Left kidney (tissue), 8 donors: ENCODE measurements at places on chromosomes 6 and 20. TPM values are rescaled to one million over a fixed set of nuclear protein-coding genes. Genes with fewer than 3 reads are reported as not detected.

DNA sequence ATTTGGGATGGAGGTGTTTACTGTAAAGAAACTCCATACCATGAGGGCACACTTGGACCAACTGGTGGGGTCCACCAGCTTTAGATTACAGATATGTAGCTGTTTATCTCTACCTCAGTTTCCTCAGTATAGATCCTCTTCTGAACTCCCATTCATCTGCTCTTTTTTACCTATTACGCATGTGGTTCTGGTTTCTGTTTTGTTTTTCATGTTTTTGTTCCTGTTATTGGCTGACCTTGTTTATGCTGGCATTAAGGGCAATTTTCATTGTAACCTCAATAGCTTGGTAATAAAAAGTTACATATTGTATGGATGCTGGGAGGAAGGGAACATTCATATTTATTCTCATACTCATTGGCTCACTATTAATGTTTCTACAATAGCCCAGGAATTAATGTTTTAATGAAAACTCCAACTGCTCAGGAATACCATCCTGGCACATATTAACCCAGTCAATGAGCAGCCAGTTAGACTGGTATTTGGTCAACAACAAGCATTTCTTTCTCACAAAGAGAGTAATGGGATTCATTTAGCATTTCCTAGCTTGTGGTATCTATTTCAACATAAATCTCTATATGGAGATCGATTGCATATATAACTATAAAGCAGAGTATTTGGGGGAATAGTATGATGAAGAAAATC is 83.8 kb upstream of the FAM184A start:
- DNase-seq = no peak

- no peak for DNase-seq
Measured at GRCh38 chr6:152221806-152222628, 414.5 kb downstream of the ESR1 start.

GRCh38 chr6:144248003-144248402 is 37.1 kb upstream of the UTRN start:
- no peak for DNase-seq

- no peak for DNase-seq
Measured at GRCh38 chr20:57810511-57811373, 100.9 kb upstream of the PMEPA1 start.

GRCh38 chr6:91720324-91720723 is 1133.5 kb upstream of the MAP3K7 start:
- no peak for DNase-seq

GRCh38 chr20:6044115-6044514 is 9.7 kb downstream of the LRRN4 start:
- DNase-seq = no peak

Gene EIF6
- polyA plus RNA-seq = 126 TPM

Gene GPLD1
- polyA plus RNA-seq = 5.3 TPM

DNA sequence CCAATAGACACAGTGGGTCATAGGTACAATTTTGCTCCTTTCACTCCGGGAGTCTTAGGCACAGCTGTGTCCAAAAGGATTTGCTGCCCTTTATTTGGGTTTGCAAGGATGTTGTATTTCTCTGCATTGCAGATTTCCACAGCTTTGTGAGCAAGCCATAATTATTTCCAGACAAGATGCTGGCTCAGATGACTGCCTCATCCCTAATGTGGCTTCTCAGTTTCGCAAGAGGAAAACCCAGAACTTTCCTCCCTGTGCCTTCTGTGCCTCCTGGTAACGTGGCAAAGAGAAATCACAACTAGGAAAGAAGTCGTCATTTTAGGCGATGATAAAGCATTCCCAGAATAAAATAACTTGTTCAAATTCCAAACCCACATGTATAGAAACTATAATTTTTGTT is 33.7 kb downstream of the FAM50B start:
- DNase-seq = no peak

Gene PAK1IP1
- polyA plus RNA-seq = 22.9 TPM

GRCh38 chr6:144613859-144614258 is 328.7 kb downstream of the UTRN start:
- no peak for DNase-seq

DNA sequence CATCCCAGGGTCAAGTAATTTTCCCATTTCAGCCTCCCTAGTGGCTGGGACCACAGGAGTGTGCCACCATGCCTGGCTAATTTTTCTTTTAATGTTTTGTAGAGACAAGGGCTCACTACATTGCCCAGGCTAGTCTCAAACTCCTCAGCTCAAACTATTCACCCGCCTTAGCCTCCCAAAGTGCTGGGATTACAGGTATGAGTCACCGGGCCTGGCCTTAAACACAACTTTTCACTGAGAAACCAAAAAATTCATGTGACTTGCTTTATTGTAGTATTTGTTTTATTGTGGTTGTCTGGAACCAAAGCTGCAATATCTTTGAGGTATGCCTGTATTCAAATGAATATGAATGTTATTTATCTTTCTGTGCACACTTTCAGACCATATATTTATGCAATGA is 72.2 kb downstream of the RWDD2A start:
- no peak for DNase-seq

Gene GABRR1
- polyA plus RNA-seq = 1.2 TPM

GRCh38 chr6:149209871-149210775 is 107.4 kb upstream of the TAB2 start:
- DNase-seq = no peak

DNA sequence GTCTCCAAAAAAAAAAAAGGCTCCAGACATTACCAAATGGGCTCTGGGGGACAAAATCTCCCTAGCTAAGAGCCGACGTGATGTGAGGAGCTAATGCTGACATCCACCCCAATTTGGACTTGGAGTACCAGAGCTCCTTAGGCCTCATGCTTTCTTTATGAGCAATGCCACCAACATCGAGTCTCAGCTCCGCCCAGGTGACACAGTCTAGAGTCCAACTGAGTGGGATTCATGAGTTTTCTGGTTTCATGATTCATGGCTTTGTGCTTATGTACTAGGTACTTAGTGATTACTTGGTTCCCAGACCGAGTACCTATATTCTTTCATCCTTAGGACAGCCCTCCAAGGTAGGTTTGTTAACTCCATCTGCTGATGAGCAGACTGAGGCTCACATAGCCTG is 4.4 kb downstream of the ANKRD60 start:
- DNase-seq = no peak

GRCh38 chr20:15703171-15703911 is 869.9 kb downstream of the KIF16B start:
- DNase-seq = no peak

DNA sequence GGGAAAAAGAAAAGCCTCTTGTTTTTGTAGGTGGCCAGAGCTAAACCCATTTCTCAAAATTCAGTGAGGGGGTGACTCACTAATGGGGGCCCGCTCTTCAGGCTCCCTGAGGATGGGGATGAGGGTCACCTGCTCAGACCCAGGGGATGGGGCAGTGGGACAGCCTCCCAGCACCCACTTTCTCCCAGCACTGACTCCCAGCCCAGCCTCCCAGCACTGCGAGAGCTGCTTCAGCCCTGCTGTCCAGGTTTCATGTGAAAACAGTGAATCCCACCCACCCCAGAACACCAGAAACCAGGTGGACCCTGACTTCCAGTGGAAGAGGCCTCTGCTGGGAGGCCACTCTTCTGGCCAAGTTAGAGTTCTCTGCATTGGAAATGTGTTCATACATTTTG is 362.6 kb downstream of the CDH4 start:
- no peak for DNase-seq

Gene DYNLT2
- polyA plus RNA-seq = 8.5 TPM

Gene CCNC
- polyA plus RNA-seq = 103 TPM

GRCh38 chr6:152136449-152136825 is 329.0 kb downstream of the ESR1 start:
- no peak for DNase-seq

GRCh38 chr6:162116902-162117525 is 610.6 kb downstream of the PRKN start:
- no peak for DNase-seq

DNA sequence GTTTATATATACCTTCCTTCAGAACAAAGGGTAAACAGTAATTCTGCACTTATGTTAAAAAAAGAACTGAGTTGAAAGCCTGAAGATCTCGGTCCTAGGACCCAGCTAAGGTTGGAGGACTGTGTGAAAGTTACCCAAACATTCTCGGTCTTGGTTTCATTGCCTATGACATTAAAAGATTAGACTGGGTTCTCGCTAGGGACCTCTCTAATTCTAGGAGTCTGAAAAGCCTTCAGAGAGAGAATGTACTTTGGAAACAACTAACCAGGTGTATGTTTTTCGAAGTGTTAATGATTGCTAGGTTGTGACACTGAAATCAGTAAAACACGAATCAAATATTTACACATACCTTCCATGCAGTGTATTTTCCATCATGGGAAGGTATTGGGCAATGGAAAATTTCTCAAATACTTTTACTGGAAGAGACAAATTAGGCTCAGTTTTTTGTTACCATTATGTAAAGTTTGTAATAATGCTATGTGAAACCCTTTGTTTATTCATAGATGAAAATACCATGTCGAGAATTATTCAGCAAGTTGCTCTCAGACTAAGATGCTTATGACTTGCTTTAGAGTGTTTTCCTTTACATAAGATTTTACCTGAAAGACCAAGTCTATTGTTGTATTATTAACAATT is 113.7 kb upstream of the LOC128125822 start:
- no peak for DNase-seq

GRCh38 chr6:14754751-14755513 is 490.9 kb upstream of the JARID2 start:
- no peak for DNase-seq

- no peak for DNase-seq
Measured at GRCh38 chr6:31170600-31170881, at the start of gene POU5F1. TSS of gene POU5F1 (minus strand) at chr6:31170682. CDS start at chr6:31170620, 62 bp downstream.

Gene TFAP2C
- 1.1 TPM for polyA plus RNA-seq

- no peak for DNase-seq
Measured at GRCh38 chr20:57508381-57508780, 16.6 kb downstream of the CTCFL start.

Gene CCR6
- 0.20 TPM for polyA plus RNA-seq

DNA sequence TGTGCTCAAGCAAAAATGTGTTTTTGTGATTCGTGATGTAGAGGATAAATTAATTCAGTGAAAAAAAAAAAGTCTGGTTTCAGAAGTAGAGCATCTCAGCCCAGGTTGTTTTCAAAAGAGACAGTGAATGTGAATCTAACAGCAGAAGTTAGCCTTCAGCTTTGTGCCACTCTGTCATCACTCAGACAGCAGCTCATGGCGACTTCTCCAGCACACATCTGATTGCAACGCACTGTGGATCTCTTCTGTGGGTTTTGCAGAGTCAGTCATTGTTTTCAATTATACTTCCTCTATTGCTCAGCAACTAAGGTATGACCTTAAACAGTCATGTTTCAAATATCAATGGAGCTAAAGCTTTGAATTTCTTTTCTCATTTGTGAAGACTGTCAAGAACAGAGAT is 335.5 kb upstream of the POU3F2 start:
- DNase-seq = no peak

DNA sequence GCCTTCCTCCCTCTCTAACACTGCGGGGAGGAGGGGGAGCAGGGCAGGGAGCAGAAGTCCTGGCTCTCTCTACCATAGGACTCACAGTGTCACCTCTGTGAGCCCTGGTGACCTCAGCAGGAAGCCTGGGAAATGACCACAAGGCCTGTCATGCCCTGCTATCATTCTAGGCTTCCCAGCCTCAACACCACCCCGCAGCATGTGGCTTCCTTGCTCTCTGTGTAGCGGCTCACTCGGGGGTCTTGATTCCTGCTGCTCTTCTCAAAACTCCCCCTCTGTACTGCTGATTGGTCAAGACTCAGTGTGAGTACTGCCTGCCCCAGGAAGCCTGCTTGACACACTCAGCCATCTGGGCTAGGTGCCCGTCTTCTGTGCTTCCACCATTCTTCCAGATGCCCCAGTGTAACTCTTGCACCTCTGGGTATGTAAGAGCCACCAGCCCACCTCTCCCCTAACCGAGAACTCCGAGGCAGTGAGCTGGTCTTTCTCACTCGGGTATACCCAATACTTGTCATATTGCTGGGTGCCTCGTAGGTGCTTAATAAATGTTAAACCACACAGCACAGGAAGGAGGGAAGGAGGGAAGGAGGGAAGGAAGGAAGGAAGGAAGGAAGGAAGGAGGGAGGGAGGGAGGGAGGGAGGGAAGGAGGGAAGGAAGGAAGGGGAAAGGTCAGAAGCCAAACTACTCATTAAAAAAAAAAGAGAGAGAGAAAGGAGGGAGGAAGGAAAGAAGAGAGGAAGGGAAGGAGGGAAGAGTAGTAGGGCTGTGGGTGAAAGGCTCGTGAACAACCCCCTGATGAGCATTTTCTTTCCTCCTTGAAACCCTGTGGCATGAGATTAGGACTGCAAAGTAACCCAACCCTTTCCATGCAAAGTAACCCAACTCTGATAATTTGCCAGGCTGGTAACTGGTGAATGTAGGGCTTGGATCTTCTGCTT is 5.0 kb downstream of the MDFI start:
- no peak for DNase-seq

DNA sequence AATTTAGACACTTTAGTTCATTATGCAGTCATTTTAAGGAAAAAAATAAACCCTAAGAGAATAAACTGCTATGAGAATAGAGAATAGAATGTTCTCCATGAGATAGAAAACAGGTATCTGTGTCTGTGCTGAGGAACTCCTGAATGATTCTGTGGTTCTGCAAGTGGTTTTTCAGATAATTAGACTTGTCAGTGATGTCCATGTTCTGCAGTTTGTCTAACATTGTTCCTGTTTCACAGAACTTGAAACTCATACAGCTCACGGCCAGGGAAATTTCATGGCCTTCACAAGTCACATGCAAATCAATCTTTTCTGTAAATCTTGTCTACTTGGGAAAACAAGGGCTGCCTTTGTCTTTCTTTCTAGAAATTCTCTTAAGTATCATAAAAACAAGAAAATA is 73.4 kb upstream of the HMGCLL1 start:
- DNase-seq = no peak

DNA sequence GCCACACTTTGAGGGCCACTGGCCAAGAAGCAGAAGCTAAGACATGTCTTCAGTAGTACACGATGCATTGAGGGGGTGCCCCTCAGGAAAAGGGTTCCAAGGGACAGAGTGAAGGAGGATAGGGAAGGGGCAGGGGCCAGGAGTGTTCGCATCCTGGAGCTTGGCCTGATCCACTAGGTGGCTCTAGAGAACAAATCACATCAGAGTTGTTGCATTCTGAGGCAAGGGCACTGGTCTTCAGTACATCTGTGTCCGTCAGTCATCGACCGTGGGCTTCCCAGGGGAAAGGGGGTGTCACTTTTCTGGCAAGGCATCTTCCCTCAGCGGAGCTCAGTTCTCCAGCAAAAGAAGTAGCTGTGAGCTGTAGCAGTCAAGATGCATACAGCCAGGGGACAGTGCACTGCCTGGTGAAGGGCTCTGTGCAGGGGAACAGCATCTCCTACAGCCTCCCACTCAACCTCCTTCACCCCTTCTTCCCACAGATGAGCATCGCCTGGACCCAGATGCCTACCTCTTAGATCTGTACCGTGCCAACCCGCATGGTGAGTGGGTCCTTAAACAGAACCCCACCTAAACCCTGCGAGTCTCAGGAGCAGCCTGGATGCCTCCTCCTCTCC is 47.8 kb downstream of the ARHGAP40 start:
- no peak for DNase-seq

Gene SYTL3
- 3.4 TPM for polyA plus RNA-seq

DNA sequence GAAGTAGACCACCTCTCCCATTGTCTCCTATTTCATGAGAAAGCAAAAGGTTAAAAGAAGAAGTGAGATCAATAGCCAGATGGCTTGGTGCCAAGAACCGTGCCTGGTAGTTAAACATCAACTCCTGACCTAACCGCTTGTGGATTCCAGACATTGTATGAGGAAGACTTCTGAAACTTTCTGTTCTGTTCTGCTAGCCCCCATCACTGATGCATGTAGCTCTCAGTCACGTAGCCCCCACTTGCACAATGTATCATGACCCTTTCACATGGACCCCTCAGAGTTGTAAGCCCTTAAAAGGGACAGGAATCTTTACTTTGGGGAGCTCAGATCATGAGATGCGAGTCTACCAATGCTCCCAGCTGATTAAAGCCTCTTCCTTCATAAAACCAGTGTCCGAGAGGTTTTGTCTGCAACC is 301.2 kb downstream of the RNGTT start:
- DNase-seq = no peak

Gene UNC5CL
- 8.4 TPM for polyA plus RNA-seq
